Large intestine (tissue), 12 donors: ENCODE measurements at places on chromosomes 3 and 15.

GRCh38 chr3:29475854-29476253, 195.0 kb downstream of the RBMS3 start:
- DNase-seq, result no peak

GRCh38 chr15:76514282-76514681, 177.7 kb downstream of the ISL2 start:
- peak; percentile 56 for DNase-seq

GRCh38 chr3:153289334-153289808, 127.3 kb downstream of the RAP2B start:
- DNase-seq, result no peak

DNA sequence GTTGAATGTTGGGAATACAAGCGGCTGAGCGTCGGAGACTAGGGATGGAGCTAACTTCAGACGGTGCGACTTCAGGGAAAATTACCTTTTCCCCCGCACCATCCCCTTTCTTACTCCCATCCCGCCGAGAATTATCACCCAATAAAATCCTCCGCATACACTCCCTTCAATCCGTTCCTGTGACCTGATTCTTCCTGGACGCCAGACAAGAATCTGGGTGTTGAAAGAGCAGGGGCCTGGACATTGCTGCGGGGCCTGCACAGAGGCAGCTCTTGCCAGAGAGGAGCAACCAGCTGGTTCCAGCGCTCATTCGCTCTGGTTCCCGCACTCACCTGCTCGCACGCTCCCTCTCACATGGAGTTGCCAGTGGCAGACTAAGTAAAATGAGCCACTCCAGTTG, 241.9 kb downstream of the ALCAM start:
- DNase-seq, result no peak

DNA sequence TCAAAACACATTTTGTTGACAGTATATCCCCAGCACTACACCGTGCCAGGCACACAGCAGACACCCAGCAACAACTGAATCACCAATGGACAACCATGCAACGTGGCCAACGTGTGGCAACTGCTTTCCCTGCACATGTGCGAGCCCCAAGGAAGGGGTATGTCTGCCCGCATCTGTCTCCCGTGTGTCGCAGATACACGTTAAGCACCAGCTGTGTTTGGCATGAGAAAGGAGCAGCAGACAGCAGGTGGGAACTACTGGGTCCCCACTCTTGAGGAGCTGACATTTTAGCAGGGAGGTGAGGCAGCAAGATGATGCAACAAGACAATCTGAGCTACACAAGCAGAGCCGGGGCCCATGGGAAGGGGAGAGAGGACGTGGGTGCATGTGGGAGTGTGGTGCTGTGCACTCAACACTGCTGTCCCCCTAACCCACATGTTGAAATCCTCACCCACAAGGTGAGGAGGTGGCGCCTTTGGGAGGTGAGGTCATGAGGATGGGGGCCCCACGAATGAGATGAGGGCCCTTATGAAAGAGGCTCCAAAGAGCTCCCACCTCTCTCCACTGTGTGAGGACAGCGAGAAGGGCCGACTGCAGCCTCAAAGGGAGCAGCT, 56.2 kb downstream of the ROPN1B start:
- no peak for DNase-seq

DNA sequence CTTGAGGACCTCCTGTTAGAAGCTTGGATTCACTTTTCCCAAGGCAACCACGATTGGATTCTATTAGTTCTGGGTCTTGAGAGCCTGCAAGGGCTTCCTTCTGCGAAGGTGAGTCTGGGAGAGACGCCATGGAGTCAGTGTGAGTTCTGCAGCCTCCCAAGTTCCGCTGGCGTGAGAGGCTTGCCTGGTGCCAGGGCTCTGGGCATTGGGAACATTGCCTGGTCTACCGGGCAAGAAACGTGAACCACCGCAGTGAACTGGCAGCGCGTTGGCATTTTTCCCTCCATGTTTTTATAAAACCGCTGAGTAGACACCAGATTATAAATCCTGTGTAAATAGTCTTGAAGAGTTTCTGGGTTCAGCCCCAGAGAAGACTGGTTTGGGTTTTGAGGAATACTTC, 160.9 kb downstream of the IGF1R start:
- no peak for DNase-seq

DNA sequence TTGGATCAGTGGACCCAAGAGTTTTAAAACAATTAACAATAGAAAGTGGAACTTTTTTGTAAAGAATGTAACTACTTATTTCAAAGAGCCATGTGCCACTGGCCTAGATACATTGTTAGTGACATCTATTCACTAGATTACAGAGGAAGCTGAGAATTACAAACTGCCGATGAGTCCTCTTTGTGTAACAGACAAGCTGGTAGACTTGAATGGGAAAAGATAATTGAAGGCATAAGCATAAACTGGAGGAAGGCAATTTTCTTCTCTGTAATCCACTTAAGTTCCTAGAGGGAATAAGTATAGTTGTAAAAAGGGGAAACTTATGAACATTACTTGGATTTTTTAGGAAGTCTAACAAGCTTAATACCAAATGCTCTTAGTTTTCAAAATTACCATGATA, 15.1 kb downstream of the THUMPD3 start:
- no peak for DNase-seq

- DNase-seq, result no peak
Observed at GRCh38 chr3:127389420-127389819, 101.6 kb upstream of the PRR20G start.

DNA sequence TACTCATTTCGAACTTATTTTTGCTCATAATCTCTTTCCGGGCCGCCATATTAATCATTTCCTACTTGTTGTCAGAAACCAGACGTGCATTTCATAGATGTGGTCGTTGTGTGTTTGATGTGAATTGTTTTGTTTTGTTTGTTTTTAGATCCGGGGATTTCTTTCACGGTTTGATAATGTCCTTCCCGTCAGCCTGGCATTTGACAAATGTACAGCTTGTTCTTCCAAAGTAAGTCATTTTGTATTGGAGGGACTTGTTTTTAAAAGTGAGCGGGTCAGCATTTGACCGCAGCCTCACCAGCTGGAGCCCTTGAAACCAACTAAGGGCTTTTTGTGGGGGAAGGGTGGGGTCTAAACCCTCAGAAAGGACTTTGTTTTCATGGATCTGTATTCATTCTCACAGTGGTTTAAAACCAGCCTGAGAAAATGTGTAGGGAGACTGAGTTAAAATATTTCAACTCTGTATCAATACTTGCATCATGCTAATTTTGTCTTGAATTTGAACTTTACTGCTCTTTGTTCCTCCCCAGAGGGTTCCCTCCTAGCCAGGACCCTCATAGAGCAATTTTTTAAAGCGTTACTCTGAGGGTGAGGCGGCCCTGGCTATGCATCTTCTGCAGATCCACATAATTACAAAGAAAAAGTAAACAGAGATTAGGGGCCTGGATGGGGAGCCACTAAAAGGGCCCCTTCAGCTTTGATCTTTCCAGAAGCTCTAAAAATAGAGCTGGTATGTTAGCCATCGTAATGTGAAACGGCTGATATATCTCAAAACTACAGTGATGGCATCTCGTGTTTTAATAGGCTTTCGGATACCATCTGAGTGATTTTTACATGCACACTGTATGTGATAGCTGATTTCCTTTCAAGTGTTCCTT, 107.9 kb downstream of the ATG7 start:
- no peak for DNase-seq

DNA sequence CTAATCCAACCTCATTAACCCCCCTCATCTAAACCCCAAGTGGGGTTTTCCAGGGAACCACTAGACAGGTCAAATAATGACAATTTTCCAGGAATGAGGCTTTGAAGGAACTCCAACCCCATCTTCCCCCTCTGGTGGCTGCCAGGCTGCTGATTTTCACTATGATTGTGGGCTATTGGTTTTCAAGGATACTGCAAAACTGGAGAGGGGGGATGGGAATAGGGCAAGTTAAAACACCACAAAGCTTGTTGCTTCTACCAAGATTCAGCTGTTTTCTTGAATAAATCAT, 10.4 kb upstream of the ZNF662 start:
- no peak for DNase-seq

DNA sequence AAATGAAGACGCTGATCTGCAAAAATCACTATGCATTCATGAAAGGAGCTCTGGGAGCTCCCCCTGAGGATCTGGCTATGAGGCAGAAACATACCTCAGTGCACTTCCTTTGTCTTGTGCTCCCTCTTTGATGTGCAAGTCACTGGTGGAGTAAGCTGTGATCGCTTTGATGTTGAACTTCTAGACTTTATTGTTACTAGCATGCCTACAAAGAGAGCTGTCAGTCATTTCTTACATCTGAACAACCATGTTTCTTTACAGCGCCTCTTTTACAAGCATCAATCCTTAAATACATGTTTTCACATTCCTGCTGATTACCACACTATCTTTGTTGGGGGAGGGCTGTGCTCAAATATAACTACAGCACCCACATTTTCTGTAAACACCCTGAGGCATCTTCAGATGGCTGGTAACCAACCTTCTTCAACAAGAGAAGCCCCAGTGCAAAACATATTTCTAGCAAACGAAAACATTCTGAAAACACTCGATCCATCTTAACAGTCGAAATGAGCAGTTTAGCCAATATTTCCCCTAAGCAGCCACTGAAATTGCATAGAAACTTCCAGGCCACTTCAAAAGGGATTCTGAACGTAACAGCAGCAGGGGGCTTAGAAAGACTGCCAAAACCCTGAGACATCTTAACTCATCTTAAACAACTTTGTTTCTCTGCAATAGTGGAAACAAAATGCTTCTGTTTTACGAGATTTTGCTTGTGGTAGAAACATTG, 101.9 kb upstream of the ICE2 start:
- DNase-seq, result no peak

DNA sequence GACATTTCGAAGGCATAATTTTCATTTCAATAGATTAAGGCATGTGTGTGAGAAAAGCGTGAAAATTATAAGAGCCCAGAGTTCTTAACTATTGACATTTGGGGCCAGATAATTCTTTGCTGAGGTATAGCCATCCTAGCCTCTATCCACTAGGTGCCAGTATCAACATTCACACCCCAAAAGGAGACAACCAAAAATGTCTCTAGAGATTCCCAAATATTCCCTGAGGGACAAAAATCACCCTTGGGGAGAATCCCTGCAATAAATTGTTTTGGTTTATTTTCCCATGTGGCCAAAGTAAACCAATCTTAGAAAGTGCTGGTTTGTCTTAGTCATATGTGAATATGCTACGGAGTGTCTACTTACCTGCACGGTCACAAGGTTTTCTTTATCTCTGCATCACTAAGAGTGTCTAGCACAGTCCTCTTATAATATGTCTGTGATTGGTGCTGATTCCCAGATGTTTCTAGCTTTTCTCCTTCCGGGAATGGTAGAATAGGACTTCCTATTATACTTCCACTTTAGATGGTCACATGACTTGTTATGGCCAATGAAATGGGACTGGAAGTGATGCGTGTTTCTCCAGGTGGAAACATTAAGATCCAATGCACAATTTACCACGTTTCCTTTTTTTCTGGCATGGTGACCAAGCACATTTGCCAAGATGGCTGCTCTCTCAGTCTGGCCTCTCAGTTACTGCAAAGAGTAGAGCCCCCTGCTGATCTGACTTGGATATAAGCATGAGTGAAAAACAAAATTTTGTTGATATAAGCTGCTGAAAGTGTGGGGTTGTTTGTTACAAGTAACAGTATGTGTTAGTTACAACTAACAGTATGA, 8.0 kb upstream of the KBTBD8 start:
- no peak for DNase-seq

GRCh38 chr15:87874896-87875711, 381.4 kb downstream of the NTRK3 start:
- DNase-seq, result peak; percentile 12

GRCh38 chr15:95836536-95836935, 494.0 kb upstream of the NR2F2 start:
- no peak for DNase-seq

- DNase-seq, result no peak
Observed at GRCh38 chr3:46289966-46290365, 47.7 kb downstream of the CCR3 start.

DNA sequence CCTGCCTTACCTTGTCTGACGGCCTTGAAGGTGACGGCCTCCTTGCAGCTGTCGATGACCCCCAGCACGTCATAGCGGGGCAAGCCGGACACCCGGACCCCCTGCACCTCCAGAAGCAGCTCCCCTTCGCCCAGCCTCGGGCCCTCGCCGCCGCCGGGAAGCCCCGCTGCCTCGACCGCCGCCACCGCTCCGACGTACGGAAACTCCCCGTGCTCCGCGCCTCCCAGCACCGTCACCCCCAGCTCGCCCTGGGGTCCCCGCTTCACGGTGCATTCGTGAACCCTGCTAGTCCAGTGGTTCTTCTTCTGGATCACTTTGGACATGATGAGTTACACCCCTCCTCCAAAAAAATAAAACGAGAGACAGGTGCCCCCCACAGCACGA, 740 bp downstream of the MAGI1 start:
- DNase-seq, result no peak

DNA sequence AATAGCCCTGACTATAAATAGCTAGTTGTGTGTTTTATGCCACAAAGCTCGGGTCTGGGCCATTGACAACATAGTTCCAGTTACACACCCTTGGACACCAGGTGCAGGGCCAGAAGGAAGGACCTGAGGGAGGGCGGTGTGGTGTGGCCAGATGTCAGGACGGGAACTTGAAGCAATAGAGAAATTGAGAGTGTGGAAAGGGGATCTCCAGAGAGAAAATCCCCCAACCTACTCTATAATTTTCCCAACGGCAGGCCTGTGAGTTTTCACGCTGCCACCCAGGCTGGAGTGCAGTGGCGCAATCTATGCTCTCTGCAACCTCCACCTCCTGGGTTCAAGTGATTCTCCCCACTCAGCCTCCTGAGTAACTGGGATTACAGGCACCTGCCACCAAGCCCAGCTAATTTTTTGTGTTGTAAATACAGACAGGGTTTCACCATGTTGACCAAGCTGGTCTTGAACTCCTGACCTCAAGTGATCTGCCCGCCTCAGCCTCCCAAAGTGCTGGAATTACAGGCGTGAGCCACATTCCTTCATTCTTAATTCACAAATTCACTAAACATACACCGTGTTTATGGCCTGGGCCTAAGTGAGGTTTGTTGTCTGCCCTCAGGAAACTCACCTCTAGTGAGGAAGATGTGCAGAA, 70.8 kb upstream of the KLF13 start:
- no peak for DNase-seq

DNA sequence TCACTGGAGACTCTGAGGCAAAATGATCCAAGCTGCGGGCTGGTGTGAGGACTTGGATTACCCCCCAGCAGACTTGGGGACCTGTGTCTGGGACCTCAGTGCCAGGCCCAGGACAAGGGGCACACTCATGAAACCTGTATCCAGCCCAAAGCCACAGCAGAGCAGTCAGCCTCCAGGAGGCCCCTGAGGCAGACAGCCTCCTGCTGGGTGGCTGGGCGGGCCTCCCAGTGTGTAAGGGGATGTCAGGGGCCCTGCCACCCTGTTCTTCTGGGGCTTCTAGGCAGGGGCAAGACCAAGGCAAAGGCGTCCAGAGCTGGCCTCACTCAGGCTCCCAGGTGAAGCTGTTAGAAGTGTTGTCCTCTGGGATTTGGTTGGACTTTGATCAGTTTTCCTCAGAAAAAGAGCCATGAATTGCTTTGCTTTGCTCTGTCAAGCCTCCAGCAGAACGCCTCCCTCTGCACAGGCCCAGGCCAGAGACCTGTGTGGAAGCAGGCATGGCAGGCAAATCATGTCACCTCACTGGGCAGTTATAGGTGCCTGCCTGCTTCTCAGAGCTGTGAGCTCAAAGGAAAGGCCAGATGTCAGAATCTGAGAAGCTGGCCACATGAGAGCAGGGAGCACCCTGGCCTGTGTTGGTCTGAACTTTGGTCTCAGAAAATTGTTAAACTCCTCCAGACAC, 77.4 kb downstream of the SMAD6 start:
- peak; percentile 91 for DNase-seq

GRCh38 chr3:27166888-27167287, 202.3 kb downstream of the NEK10 start:
- no peak for DNase-seq

GRCh38 chr15:66780172-66780972, 78.3 kb downstream of the SMAD6 start:
- no peak for DNase-seq
